ENCODE measurements at places on chromosomes 3 and 15.

DNA sequence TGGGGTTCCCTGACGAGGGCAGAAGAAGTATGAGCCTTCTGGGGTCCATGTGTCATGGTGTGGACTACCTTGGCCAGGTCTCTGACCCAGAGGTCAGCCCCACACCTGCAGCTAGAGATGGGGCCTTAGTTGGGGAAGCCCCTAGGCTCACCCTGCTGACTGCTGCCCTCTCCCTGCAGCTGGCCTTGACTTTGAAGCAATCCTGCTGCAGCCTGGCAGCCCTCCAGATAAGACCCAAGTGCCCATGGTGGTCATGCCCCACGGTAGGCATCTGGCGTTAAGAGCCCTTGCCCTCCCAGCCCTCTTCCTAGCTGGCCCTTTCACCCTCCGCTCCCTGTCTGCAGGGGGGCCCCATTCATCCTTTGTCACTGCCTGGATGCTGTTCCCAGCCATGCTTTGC is 7.4 kb downstream of the APEH start:
- no peak for DNase-seq

DNA sequence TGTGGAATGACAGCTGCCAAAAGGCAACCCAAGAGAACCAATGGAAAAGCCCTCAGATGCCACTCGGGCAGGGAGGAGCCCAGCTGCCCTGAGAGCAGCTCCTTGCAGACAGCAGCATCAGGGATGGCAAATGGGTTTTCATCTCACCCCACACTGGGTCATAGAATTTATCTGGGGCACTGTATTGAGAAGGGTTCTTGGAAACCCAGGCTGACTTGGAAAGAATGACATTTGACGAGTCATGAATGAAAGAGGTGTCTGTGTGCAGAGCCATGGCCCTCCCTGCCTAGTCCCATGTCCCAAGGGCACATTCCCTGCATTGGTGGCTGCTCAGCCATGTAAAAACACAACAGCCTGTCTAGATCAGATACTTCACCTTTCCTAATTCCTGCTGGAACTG is 157.9 kb upstream of the BHLHE40 start:
- no peak for DNase-seq

DNA sequence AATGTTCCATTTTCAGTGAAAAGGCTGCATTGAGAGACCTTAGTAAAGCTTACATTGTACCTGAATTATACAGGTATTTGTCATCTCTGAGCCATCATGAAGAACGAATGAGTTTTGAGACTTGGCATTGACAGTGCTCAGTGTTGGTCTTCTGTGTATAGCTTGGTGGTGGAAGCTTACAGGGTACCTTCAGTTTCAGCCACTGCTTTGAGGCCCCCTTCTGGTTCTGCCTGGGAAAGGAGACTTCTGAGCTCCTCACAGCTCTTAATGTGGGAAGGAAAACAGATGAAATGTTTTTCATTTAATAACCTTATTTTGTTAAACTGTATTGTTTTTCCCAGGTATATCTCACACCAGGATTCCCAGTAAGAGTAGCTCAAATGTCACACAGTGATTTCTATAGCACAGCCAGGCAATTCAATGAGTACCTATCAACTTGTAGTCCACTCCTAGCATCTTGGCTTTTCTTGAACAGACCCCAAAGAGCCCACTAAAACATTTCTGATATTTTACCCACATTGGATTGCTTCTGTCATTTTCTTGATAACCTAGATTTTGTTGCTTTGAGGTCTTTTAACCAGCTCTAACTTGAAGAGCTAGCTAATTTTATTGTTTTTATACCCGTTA is 5.6 kb downstream of the SERPINI1 start:
- no peak for DNase-seq

DNA sequence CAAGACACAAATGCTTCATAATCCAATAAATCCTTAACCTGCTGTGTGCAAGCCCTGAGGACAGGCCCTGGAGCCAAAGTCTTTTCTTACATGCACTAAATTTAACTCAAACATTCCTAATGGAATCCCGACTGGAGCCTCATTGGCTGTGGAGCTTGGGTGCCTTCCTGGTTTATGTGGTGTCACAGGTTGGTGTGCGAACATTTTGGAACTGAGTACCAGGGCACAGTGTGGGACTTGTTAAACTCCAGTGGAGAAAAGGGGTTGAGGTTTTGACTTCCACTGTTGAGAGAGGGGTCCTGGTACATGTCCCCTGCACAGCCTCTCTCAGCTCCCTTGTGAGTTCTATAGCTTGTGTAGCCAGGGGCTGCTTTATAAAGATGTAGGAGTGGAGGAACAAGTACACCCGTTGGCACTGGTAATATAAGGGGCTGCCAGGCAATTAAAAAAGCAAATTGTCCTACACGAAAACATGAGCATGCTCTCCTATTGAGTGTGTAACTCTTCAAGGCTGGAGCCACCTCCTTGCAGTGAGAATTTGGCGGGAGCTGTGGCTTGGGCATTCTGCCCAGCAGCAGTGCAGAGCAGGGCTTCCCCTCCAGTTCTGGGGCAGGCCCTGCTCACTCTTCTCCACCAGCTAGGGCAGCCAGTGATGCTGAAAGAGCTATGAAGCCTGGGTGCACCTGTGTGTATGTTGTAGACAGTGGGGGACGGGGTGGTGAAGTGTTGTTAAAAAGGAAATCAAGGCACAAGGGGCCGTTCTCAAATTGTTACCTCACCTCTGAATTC is 218.1 kb downstream of the CLSTN2 start:
- DNase-seq: no peak

GRCh38 chr3:8980756-8981257 is 17.5 kb upstream of the RAD18 start:
- DNase-seq: no peak
